NCI-H774 (cell line): ENCODE measurements at places on chromosomes 2 and 18.

DNA sequence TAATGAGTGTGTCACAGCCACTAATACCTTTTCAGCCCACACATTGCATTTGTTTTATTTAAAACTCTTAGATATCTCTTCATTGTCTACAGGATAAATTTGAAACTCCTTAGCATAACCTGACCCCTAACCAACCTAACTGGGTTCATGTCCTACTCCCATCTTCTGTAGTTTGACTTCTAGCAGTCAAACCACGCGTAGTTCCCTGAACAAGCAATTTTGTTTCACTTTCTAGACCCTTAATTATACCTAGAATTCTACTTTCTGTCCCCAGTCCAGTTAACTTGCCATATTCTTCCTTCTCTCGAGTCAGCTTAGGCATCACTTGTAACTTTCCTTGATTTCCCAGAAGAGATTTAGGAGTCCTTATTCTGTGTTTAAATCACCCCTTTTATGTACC, 55.1 kb downstream of the RBBP8 start:
- no peak for DNase-seq

- no peak for DNase-seq
Observed at GRCh38 chr2:196101325-196101991, 32.8 kb upstream of the DNAH7 start.

- DNase-seq: peak; percentile 50
Observed at GRCh38 chr2:170817093-170818035, 677 bp downstream of the GAD1 start.

DNA sequence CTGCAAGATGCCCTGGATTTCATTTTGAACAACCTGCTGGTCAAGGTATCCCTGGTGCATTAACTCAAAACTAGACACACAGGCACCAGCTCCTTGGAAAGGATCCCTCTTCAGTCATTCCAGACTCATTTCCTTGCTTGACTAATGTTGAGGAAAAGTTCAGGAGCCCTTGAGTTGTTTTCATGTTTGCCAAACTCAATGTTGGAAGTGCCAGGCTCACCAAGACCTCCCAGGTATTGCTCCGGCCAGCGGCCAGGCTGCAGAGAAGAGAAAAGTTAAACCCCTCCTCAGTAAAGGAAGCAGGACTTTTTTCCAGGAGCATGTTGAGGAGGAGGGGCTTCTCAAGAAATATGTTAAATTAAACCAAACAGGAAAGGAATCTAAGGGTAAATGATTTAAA, 42.7 kb downstream of the TGIF1 start:
- no peak for DNase-seq
